ENCODE measurements at places on chromosomes 3 and 15. TPM values are rescaled to one million over a fixed set of nuclear protein-coding genes. Genes with fewer than 3 reads are reported as not detected.

DNA sequence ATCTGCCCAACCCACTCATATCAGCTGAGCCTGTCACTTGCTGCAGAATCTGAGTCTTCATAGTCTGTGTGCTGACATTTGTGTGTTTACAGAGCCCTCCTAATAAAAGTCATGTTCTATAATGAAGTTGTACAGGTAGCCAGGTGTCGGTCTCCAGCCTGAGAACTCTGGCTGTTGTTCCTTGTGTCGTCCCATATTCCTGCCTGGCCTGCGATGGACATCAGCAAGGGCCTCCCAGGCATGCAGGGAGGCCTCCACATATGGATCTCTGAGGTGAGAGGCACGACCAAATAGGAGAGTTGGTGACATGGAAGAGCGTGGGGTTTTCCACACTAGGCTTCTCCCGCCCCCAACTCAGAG, 2.9 kb downstream of the VILL start:
- DNase-seq = no peak

- DNase-seq = no peak
These were observed 6.6 kb downstream of the ARRDC4 start for GRCh38 chr15:97966924-97967620.

DNA sequence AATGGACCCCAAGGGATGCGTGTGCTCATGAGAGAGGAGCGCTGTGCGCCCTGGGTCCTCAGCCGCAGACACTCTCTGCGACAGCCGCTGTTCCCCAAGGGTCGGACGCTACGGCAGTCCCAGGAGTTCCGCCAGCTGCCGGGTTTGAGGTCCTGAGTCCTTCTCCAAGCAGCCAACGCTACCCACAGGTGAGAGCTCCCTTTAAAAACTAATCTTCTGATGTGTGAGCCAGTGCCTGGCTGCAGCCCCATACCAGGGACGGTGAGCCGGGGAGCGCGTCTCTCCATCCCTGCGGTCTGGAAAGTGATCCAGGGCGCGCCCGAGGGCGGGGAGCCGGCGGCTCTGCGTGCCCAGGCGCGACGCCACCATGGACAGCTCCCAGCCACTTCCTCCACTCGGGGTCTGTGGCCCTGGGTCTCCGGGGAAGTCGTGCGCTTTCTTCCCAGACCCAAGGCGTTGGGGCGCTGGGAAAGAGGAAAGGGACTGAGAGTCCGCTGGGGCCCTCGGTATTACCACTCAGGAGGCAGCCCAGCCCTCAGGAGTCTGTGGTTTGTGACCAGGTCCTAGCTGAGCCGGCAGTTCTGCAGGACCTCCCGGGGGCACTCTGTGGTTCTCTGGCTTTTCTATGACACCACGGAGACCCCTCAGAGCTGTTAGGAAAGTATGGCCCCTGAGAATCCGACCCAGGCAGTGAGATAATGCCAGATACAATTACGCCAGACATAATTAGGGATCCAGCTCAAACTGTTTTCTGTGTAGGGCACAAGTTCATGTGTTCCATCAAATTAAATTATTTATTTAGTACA, 1.4 kb downstream of the CEMIP start:
- no peak for DNase-seq

GRCh38 chr3:77459926-77460325, 420.0 kb downstream of the ROBO2 start:
- DNase-seq = no peak

GRCh38 chr15:51688863-51689262, 7.6 kb downstream of the SCG3 start:
- DNase-seq = no peak

DNA sequence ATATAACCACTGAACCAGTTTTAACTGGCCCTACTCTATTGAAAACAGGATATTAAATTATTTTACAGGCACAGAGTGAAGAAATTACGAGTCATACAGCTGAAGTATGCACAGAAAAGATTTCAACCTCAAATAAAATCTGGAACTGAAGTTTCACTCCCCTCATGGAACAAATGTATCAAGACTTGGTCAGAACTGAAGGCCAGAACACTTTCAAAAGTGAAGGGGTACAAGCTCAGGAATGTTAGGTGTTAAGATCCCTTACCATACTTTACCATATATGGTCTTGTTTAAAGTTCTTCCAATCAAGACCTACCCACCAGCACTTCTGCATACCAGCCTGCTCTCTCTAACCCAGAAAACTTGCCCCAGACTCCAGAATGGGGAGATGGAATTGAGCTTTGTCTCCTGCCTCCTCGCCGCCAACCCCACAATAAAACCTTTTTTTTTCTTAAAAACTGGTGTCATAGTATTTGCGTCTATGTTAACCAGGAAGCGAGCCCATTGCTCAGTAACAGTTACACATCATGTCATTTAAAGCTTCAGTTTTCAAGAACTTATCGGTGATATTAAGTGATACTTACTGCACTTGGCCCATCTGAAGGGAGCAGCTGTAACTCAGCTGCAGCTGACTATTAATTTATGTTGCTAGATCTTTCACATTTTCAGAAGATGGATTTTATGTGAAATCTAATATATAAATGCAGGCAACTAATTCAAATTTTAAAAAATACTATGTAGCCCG, 59.9 kb downstream of the OXSM start:
- DNase-seq = no peak

- no peak for DNase-seq
These were observed 445.3 kb downstream of the OTOL1 start for GRCh38 chr3:161941891-161942290.

DNA sequence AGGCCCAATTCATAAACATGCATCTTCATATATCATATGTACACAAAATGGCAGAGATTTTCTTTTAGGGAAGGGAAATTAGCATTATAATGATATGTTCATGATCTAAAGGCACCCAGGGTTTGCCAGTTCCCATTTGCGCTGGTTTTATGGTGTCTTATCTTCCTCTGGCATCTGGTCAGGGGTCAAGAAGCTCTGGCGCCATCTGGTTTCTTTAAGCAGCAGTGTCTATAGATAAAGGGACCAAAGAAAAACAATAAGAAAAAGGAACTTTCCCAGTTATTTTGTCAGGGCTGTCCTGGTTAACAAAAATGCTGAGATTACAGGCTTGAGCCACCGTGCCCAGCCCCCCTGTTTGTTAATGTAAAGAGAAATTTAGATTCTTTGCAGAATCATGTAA, 3.3 kb upstream of the DCP1A start:
- no peak for DNase-seq

- no peak for DNase-seq
These were observed 15.3 kb upstream of the ARL14 start for GRCh38 chr3:160661660-160662059.

- DNase-seq = no peak
These were observed 100.4 kb downstream of the MYO5A start for GRCh38 chr15:52428297-52428696.

- no peak for DNase-seq
These were observed 37.7 kb upstream of the HES1 start for GRCh38 chr3:194098081-194098842.

DNA sequence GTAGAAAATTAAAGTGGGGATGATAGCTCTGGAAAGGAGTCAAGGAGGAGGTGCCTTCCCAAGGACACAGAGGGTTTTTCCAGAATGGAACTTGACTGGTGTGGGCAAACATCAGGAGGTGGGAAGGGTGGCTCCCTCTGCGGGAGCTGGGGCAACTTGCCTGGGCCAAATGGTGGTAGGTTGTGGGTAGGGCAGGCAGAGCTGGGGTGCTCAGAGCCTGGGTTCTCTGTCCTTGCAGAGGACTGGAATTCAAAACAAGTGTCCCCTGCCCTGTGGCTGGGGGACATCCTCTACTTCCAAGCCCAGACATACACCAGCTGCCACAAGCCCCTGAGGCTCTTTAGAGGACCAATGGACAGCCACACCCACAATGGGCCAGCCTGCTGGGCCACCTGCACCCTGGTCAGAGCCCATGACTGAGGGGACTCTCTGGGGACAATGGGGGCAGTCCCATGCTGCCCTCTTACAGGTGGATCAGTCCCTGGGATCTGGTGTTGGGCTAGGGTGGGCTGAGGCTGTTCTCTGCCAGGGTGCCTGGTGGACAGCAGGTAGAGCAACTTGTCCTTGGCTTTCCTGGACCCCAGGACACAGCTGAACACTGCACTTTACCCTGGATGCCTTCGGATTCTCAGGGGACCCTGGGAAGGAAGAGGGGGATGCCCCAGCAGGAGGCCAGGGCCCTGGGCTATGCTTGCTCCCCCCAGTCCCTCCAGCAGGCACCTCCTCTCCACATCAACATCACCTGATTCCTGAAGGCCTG, 38.6 kb upstream of the CSPG4 start:
- no peak for DNase-seq

DNA sequence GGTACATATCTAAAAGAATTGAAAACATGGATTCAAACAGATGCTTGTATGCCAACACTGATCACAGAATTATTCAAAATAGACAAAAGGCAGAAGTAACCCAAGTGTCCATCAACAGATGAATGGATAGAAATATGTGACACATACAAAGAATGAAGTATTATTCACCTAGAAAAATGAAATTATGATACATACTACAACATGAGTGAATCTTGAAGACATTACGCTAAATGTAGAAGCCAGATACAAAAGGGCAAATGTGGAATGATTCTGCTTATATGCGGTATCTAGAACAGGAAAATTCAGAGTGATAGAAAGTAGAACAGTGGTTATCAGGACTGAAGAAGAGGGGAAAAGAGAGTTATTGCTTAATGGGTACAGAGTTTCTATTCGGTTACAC, 26.2 kb upstream of the SLC12A8 start:
- DNase-seq = no peak

DNA sequence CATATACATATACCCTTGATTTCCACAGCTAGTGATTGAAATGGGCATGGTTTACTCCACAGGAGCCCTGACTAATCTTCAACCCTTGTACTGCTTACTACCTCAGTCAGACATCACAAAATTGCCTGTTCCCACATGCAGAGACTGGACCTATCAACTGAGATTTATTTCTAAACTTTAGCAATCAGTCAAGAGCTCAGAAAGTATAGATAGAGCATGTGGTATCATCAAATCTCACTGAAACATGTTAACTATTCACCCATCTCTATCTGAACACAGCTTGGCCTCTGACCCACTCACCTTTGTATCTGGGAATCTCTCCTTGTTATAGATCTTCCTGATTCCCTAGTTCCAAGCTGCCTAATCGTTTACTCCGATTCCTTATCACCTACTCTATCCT, 14.6 kb downstream of the ADAM10 start:
- DNase-seq = no peak

DNA sequence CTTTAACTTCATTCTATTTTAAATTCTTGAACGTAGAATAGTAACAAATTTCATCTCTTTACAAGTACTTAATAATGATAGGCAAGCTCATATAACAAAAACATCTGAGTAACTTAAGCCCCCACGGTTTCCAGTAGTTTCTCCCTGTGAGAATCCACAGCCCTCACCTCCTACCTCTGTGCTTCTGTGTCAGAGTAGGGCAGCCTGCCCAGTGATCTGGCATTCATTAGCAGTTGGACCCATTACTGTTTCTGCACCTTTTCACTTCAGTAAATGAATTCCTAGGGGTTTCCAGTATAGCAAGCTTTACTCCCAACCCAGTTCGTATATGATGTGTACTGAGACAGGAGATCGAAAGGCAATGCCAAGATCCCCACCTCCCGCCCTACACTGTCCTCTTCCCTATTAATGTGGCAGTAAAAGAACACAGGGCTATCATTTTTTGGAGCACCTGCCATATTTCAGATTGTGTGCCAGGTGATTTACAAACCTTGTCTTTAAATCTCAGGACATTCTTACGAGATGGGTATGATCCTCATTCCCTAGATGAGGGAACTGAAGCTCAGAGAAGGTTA, 40.8 kb downstream of the EIF2AK4 start:
- no peak for DNase-seq

DNA sequence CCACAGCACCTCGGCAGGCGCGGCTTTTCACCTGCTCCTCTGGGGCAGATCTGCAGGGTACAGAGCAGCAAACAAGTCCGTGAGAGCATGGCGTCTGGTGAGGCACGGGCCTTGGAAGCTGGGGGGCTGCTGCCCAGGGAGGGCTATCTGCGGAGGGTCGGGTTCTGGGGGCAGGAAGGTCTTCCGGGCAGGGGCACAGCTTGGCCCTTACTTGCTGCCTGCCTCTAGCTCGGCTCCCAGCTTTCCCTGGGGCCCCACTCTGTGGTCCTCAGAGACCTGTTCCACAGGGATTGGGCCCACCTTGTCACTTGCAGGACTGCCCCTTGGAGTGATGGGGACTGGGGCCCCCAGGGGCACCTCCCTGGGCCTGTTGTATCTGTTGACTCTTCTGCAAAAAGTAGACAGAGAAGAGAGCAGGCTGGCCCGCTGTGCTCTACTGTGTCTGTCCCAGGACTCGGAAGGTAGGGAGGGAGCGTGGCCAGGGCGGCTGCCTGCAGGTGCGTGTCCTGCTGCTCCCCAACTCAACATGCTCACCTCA, 84.1 kb downstream of the TBC1D2B start:
- no peak for DNase-seq

- DNase-seq = no peak
These were observed 2.9 kb upstream of the IQSEC1 start for GRCh38 chr3:13075986-13076654.

DNA sequence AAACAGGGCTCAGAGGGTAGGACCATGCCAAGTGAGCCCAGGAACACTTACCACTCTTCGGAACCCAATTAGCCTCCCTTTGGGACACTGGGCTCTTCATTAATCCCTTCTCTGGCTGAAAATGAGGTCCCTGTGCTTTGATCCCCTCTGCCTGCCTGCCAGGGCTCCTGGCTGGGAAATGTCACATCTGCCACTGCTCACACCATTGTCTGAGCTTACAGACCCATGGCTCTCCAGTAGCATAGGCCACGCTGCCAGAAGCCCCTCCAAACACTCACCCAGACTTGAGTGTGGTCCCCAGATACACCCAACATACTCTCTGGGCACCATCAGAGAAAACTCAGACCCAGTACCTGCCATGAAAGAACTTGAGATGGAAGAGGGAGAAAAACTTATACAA, 287.3 kb downstream of the XXYLT1 start:
- no peak for DNase-seq

- DNase-seq = no peak
These were observed 45.8 kb upstream of the FBXL22 start for GRCh38 chr15:63551400-63551799.

REC114 gene
- polyA plus RNA-seq = not detected

ARGFX gene
- polyA plus RNA-seq = not detected

CNTN3 gene
- polyA plus RNA-seq = not detected

ITIH1 gene
- polyA plus RNA-seq = not detected

GASK1A gene
- polyA plus RNA-seq = not detected

HRH1 gene
- polyA plus RNA-seq = not detected

Data from CD8-positive, alpha-beta memory T cell (primary cell).